ENCODE measurements at places on chromosomes 4 and X.

DNA sequence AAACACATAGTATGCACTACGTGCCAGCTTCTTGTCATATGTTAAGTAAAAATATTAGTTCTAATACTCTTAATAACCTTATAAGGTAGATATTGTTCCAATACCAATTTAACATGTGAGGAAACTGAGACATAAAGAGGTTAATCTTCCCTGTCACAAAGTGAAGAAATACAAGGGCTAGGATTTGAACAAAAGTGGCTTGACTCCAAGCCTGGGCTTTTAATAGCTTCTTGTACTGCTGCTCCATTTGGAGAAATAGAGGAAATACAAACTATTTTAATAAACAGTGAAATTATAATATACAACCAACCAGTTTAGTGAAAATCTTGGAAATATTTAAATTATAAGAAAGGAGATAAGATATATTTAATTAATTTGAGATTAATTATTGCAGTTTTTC is 33.2 kb downstream of the TLL1 start:
- DNase-seq: no peak

DNA sequence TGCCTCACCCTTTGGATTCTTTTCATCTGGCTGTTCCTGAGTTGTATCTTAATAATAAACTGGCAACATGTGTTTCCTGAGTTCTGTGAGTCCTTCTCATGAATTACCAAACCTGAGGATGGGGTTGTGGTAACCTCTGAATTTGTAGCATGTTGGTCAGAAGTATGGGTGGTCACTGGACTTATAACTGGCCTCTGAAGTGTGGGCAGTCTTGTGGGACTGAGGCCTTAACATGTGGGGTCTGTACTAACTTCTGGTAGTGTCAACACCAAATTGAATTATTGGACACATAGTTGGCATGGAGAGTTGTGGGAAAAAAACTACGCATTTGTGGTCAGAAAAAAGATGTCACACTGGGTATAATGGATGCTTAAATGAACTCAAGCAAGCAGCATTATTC is 45.0 kb upstream of the TNIP3 start:
- DNase-seq: peak; percentile 42

- DNase-seq: no peak
These were observed 93.7 kb upstream of the SOD3 start for GRCh38 chr4:24701683-24702082.

DNA sequence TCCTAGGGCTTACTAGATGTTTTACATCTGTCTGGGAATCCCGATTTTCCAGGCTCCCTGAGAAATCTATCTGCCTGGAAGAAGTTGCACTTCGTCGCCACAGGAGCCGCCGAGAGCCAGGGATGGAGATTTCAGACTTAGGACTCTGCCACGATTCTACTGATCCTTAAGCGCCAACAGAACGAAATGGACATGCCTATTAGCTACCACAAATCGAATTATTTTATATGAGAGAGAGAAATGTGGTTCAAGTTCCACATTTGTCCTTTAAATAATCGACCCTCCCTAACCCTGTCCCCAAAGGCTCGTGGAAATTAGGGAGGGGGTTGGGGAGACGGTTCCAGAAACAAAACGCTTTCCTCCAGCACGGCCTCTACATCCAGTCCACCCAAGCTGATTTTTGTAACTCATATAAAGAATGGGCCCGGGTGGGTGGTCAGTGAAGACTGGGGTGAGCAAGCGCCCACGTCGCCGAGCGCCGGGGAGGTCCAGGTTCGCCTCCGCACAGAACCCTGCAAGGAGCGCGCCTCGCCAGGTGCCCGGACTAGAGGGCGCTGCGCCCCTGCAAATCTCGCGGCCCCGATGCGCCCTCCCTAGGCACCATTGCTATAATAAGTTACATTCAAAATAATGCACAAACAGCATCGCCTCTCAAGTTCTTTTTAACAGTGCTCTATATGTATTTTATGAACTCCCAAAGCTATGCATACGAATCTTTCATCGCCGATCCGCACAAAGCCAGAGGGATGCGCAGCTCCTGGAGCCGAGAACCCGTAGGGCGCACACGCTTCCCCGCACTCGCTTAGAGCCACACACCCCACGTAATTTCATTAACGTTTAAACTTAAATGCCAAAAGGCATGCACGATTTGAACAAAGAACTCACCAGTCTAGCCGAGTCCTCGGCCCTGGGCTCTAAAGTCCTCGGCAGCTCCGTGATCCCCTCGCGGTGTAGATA is 2.1 kb upstream of the FAT1 start:
- peak; percentile 88 for DNase-seq

- DNase-seq: no peak
These were observed 34.4 kb downstream of the TMSB4X start for GRCh38 chrX:13009273-13009672.

- DNase-seq: peak; percentile 68
These were observed 10.3 kb upstream of the TRMT2B start for GRCh38 chrX:101062176-101062575.

DNA sequence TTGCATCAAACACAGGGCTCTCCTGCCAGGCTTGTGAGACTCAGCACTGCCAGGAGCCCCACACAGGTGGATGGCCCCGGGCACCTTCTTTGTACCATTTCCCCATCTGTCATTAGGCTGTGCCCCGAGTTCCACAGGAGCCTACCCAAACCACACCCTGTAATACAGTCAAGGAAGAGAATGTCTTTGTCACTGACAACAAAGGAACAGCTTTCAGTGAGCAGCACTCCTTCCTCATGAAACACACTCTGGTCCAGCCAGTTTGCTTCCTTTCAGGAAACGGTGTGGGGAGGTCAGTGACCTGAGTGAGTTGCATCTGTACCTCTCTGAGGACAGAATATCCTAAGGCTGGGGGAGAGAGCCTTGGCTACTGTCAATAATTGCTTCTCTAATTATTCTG is 53.7 kb downstream of the LNX1 start:
- no peak for DNase-seq

GRCh38 chr4:84286048-84286447 is 213.0 kb downstream of the NKX6-1 start:
- no peak for DNase-seq

DNA sequence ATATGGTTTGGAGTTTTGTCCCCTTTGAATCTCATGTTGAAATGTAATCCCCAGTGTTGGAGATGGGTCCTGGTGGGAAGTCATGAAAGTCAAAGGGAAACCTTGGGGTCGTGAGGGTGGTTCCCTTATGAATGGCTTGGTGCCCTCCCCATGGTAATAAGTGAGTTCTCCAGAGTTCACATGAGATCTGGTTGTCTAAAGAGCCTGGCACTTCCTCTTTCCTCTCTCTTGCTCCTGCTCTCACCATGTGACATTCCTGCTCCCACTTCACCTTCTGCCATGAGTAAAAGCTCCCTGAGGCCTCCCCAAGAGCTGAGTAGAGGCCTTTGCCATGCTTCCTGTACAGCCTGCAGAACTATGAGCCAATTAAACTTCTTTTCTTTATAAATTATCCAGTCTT is 5.5 kb upstream of the IL15 start:
- no peak for DNase-seq

GRCh38 chrX:8034058-8034457 is 106.8 kb upstream of the PNPLA4 start:
- no peak for DNase-seq

GRCh38 chr4:35710343-35710742 is 534.0 kb downstream of the ARAP2 start:
- no peak for DNase-seq

GRCh38 chr4:149077181-149077580 is 635.0 kb upstream of the NR3C2 start:
- DNase-seq: peak; percentile 3

- peak; percentile 6 for DNase-seq
These were observed 173.7 kb upstream of the FAT4 start for GRCh38 chr4:125140966-125141495.

DNA sequence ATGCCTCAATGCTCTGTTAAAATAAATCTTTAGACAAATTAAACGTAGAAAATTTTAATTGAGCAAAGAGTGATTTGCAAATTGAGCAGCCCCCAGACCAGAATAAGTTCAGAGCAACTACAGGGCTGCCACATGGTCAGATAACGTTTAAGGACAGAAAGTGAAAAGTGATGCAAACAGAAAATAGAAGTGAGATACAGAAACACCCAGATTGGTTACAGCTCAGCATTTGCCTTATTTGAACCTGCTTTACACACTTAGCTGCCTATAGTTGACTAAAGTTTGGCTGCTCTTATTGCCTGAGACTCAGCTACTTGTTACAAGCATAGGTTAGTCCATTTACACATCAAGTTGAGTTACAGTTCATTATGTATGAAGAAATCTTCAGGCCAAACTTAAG is 1800.8 kb upstream of the PCDH10 start:
- no peak for DNase-seq

- DNase-seq: no peak
These were observed 46.2 kb downstream of the ADRA2C start for GRCh38 chr4:3812211-3812934.

GRCh38 chr4:175326796-175327195 is 408.6 kb downstream of the ADAM29 start:
- no peak for DNase-seq
